ENCODE measurements at places on chromosomes 11 and 22.

DNA sequence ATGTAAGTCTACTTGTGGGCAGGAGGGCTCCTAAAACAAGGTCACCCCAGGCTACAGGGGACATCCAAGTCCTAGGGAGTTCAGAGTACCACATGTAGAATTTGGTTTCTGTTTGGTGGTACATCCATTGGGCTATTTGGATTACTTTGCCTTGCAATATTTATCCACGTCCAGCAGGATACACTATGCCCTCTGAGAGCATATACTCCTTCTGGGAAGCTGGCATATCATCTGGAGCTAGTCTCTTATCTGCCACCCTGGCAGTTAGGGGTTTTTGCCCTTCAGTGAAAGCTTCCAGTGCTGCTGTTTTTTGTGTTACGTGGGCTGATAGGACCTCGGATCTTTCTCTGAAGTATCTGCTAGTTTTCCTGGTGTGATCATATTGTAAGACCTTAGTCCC lies 7.3 kb downstream of the LMO2 start:
- DNase-seq: no peak

DNA sequence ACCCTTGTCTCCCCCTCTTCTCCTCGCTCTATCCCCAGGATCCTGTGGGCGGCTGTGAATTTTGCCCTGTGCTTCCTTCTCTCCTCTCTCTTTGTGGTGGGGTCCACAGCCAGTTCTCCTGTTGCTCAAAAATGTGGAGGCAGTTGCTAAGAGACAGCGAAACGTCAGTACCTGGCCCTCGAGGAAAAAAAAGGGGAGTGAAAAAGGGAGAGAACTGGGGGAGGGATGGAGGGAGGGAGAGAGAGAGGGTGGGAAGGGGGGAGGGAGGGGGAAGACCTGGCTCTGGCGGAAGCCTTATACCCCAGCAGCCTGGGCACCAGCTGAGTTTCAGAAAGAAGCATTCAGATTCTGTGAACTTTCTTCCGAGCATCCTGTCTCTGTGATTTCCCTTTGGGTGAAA lies 2.1 kb upstream of the LRRC55 start:
- no peak for DNase-seq

GRCh38 chr11:68838572-68838964 lies 3.1 kb downstream of the CPT1A start:
- DNase-seq: peak; percentile 54

GRCh38 chr11:74493791-74494630 lies 487 bp upstream of the LIPT2 start:
- DNase-seq: no peak

DNA sequence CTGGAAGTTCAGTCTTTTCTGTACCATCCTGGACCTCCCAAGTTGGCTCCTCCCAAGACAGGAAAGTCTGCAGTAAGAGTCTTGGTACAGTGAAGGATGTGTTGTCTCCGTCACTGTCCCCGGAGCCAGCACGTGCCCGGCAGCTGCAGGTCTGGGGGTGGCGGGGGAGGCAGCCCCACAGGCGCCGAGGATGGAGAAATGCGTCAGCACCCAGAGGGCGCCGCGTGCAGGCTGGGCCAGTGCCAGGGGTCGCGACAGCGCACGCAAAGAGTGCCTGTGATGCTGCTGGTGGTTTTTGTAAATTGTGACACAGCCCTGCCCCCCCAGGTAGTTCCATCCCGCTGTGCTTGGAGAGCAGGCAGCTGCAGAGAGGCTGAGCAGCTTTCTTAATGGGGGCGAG lies 1200.5 kb downstream of the BRD1 start:
- DNase-seq: no peak

GRCh38 chr22:50170453-50171318 lies at the start of gene PANX2:
Gene PANX2, plus strand, starts transcription at chr22:50170731. Its CDS starts 0 bp downstream, at chr22:50170731.
- DNase-seq: peak; percentile 16

- DNase-seq: no peak
Observed at GRCh38 chr11:102410382-102410784, 42.2 kb downstream of the TMEM123 start.

GRCh38 chr11:116073854-116074837 lies 569.9 kb upstream of the CADM1 start:
- no peak for DNase-seq

DNA sequence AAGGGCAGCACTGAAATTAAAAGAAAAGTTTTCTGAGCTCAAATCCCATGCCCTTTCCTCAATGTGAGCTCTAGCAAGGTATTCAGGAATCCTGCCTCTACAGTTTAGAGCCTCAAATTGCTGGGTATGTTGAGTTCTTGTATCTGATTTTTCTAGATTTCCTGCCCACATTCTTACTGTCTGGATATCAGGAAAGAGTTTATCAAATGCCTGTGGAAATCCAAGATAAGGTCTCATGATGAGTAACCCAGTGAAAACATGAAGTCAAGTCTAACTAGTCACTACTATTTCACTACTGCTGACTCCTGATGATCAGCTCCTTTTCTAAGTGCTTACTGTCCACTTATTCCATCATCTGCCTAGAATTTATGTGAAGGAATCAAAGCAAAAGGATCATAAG lies 29.8 kb downstream of the LIMK2 start:
- no peak for DNase-seq

- DNase-seq: no peak
Observed at GRCh38 chr11:126113963-126114362, 51.3 kb upstream of the CDON start.

- DNase-seq: no peak
Observed at GRCh38 chr11:44702889-44703288, 23.9 kb upstream of the TSPAN18 start.

- no peak for DNase-seq
Observed at GRCh38 chr11:82076126-82076525, 657.5 kb downstream of the FAM181B start.

- peak; percentile 82 for DNase-seq
Observed at GRCh38 chr11:114179234-114179941, 116.8 kb upstream of the NNMT start.

GRCh38 chr11:106133529-106133928 lies 56.1 kb downstream of the AASDHPPT start:
- DNase-seq: no peak
